ENCODE measurements at places on chromosomes 3 and 15. TPM values are rescaled to one million over a fixed set of nuclear protein-coding genes. Genes with fewer than 3 reads are reported as not detected.

The GPR62 gene
- polyA plus RNA-seq: not detected

The GOLGA6A gene
- polyA plus RNA-seq: 0.12 TPM

The CILP gene
- polyA plus RNA-seq: 13.0 TPM

The PYGO1 gene
- 0.38 TPM for polyA plus RNA-seq

The KCNMB2 gene
- polyA plus RNA-seq: 1.8 TPM

The GNAT1 gene
- not detected for polyA plus RNA-seq

The CD200 gene
- 13.0 TPM for polyA plus RNA-seq

The SI gene
- 0.12 TPM for polyA plus RNA-seq

Measured in adipose tissue (tissue), 3 donors.